CD8-positive, alpha-beta T cell (primary cell): ENCODE measurements at places on chromosomes 5 and 9. TPM values are rescaled to one million over a fixed set of nuclear protein-coding genes. Genes with fewer than 3 reads are reported as not detected.

GRCh38 chr9:35488566-35489312 is 1.2 kb upstream of the RUSC2 start:
- DNase-seq, result no peak

DNA sequence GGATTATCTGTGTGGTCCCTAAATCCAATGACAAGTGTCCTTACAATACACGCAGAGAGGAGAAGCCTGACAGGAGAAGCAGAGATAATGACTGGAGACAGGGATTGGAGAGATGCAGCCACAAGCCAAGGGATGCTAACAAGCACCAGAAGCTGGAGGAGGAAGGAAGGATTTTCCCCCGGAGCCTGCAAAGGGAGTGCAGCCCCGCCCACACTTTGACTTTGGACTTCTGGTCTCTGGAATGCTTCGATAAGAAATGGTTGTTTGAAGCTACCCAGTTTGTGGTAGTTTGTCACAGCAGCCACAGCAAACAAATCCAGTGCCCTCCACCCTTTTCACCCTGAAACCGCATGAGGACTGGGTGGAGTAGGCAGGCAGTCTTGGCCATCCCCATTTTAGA is 77.2 kb upstream of the BOD1 start:
- DNase-seq, result no peak

DNA sequence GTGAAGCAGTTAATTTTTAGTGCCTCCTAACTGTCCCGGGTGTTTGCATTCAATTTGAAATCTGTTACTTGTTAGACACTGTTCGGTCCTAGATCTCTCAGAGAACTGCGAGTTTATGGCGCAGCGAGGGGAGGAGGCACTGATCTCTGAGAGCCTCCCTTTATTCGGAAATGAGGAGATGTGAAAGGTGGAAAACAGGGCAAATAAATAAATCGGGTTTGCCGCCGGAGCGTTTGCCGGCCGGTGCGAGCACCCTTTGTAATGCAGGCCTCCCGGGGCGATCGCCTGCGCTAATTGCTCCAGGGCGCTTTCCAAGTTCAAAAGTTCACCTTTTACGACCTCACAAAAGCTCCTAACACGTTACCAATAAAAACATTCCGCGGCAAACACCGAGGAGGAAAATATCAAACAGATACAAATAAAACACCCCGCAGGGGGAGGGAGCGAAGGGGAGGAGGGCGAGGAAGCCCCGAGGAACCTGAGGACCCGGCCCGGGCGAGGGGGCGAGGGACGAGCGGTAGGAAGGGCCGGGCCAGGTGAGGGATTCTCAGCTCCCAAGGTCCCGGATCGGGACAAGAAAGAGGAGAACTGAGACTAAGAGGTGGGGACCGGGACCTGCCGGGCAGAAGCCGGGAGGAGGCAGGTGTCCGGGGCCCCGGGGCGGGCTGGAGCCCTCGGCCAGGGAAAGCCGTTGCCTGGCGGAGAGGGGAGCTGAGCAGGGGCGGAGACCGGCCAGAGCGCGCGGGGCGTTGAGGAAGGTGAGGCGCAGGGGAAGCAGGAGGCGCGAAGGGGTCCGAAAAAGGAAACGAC is 1.4 kb downstream of the NR6A1 start:
- DNase-seq, result no peak

- no peak for DNase-seq
These were observed 68.3 kb downstream of the WNK2 start for GRCh38 chr9:93252116-93252780.

DNA sequence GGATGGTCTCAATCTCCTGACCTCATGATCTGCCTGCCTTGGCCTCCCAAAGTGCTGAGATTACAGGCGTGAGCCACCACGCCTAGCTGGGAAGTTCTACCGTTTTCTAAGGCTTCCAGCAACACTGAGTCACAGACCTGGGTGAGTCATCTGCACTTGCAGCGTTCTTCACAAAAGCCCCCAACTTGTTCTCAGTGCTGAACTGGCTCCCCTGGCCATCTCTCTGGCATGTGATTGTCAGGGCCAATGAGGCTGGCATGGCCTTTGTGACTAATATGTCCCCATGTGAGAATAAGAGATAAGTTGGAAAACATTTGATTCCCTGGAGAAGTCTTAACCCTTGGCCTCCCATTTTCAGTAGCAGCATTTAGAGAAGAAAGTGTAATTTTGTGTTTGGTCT is 124.4 kb downstream of the WDR41 start:
- DNase-seq, result no peak

GRCh38 chr9:124569942-124570341 is 62.7 kb upstream of the NR5A1 start:
- no peak for DNase-seq

GRCh38 chr5:4019009-4019769 is 423.6 kb downstream of the IRX1 start:
- DNase-seq, result no peak

DNA sequence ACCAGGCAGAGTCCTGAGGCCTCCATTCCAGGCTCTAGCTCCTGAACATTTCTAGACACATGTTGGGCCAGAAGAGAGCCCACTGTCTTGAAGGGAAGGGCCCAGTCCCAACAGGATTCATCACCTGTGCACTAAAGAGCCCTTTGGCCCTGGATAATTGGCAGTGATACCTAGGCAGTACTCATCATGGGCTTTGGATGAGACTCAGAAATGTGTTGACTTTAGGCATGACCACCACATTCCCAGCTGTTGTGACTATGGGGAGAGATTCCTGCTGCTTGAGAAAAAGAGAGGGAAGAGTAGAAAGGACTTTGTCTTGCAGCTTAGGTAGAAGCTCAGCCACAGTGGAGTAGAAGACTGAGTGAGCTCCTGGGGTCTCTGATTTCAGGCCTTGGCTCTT is 138.4 kb upstream of the DAPK1 start:
- DNase-seq, result no peak

DNA sequence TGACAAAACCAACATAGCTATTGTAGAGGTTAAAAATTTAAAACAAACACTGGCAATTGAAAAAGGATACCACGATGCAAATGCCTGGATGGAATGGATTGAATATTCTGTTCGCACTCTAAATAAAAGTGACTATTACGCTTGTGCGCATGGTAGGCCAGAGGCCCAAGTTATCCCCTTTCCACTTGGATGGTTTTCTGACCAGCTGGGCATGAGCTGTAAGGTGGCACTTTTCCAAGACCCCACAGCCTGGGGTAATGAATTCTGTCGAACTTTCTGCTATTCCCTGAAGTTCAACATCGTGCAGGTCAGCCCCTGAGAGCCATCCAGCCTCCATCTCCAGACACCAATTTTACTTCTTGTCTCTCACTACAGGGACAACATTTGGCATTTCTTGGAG is 5.4 kb upstream of the RNF180 start:
- no peak for DNase-seq

DNA sequence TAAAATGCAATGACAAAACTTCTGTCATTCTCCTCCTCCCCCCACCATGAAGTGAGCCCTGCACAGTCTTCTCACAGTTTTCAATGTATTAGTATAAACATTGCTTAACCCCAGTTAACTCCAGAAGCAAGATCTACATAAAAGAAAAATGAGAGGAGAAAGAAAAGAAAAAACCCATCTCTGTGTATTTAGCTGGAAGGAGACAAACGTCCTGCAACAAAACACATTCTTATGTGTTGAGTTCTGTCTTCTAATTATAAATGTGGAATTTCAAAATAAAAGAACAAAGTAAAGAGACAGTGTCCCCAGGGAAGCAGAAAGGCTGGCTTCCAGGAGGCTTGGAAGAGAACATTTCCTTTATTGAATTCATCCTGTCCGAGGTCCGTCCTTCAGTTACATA is 491.9 kb upstream of the TUSC1 start:
- DNase-seq, result no peak

- no peak for DNase-seq
These were observed 44.4 kb downstream of the GALNT12 start for GRCh38 chr9:98851730-98852459.

DNA sequence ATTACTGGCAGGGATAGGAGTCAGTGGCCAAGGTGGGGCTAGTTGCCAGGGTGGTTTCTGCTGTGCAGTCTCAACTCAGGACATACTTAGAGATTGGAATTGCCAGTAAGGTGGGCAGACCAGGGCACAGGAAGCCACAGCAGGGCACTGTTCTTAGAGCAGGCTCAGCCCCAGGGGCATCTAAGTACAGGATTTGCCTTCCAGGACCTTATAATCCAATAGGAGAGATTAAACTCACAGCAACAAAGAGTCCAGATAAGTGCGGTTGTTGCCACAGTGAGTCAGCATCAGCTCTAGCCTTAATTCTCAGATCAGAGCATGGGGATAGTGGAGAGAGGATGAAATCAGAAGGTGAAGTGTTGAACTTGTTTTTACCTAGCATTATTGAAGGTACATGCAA is 265.8 kb upstream of the TRPC7 start:
- DNase-seq, result no peak

GRCh38 chr9:16060436-16061129 is 507.7 kb downstream of the CCDC171 start:
- DNase-seq, result peak; percentile 3

- no peak for DNase-seq
These were observed 387.7 kb upstream of the PTGER4 start for GRCh38 chr5:40292006-40292405.

DNA sequence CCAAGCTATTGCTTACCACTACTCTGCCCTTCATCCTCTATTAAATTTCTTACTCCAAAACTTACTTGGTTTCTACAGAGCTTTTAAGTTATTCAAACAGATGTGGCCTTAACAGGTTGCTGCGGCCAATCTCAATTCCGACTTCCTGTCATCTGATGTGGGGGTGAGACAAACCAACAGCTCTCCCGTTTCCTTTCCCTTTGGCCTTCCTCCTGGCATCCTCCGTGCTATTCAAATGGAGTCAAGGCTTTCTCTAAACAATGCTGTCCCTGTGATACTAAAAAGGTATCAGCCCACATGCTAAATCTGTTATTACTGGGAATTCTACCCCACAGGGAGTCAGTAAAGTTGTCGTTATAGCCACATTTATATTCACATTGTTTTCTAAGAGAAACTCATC is 11.8 kb downstream of the RBM18 start:
- no peak for DNase-seq

GRCh38 chr9:136725612-136726011 is 13.2 kb downstream of the DIPK1B start:
- no peak for DNase-seq

DNA sequence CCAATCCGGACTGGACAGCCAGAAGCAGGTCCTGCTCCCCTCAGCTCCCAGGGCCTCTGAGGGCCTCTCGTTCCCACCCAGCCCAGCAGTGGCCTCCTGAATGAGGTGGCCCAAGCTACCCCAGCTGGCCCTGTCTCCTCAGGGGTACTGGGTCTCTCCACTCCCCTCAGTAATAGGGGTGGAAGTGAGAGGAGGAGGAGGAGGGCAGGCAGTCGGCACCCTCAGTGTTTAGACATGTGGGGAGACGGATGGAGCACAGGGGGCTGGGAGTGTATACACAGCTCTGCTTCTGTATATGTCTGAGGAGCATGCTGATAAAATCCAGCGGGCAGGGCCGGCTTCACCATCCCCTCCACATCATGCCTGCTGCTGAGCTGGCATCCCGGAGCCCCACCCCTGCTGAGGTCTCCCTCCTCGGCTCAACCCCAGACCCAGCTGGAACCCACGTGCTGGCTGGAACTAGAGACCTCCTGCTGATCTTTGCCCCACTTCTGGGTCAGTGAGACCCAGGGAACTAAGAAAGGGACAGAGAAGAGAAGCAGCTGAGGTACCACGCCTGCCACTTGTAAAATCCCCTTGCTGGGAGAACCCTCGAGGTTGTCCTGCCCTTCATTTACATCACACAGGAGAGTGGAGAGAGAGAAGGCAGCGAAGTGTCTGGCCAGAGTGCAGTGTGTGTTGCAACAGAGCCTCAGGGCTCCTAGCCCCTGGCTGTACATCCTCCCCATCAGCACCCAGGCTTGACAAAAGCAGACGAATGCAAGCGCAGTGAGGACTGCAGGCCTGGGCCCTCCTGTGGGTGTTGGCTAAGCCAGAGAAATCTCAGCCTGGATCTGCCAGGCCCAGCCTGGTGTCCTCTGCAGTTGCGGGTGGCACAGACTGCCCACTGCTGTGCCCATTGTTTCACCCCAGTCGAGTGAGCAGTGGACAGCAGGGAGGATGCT is 77.5 kb downstream of the PSD2 start:
- DNase-seq, result no peak

GRCh38 chr5:175855041-175855720 is 16.2 kb upstream of the CPLX2 start:
- no peak for DNase-seq

DNA sequence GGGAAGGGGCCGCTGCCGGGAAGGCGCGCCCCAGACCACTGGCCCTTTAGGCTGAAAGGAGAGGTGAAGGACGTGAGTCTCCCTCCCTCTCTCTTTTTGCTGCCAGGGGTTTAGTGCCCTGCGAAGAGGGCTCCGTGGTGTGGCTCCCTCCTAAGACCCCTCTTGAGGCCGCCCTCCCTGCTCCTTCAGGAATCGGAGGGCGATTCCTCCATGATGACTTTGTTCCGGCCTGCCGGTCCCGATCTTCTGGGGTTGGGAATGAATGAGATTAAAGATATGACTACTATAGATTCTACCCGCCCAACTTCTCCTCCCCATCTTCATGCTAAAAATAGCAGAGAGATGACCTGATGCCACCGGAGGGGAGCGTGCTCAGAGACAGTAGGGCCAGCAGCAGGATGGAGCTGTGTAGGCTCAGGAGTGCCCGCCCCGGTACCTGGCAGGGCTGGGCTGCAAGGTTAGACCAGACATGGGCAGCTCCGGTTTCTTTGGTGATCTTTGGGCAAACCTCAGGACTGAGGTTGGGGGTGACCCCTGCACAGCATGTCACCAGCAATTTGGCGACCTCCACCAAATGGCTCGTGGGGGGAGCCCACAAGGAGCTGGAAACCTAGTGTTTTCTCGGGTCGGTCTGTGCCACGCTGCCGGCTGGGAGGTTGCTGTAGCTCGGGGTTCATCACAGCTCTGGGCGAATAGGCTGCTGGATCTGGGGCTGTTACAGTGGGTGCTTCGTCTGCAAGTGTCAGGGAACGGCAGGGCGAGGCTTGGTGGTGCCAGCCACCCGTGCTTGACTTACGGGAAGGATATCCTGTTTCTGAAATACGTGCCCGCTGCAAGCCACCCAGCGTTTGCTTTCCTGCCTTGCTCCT is 1.7 kb downstream of the OLFM1 start:
- DNase-seq, result no peak

SLC22A4 gene
- 1.0 TPM for total RNA-seq

ENTPD8 gene
- not detected for total RNA-seq

RECK gene
- total RNA-seq, result 5.0 TPM

RELL2 gene
- 9.8 TPM for total RNA-seq

IL6ST gene
- total RNA-seq, result 214 TPM

C5orf46 gene
- not detected for total RNA-seq

FOXD4L6 gene
- total RNA-seq, result not detected

EDIL3 gene
- total RNA-seq, result not detected

CCNJL gene
- total RNA-seq, result not detected

RGMB gene
- total RNA-seq, result 5.8 TPM
